ENCODE measurements at places on chromosomes 7 and 10.

DNA sequence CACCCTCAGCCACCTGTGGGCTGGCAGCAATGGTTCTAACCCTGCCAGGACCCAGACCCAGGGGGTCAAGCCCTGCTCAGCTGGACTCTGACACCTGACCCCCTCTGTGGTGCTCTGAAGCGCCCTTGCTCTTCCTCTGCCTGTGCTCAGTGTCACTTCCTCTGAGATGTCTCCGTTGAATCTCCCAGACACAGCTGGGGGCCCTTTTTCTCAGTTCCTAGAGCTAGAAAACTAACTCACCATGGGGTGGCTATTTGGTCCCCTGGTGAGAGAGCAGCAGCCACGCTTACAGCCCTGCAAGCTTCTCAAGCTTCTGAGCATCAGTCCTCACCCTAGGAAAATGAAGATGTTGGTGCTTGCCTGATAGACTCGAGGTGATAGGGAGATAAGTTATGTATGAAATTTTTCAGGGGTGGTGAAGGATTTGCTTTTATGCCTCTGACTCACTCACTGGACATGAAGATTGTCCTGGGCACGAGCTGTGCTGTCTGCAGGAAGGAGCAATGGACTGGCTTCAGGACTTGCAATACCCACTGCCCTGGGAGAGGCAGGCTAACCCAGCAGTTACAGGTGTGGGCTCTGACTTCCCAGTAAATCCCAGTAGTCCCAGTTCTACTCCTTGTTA lies 29.6 kb downstream of the COL13A1 start:
- no peak for DNase-seq

DNA sequence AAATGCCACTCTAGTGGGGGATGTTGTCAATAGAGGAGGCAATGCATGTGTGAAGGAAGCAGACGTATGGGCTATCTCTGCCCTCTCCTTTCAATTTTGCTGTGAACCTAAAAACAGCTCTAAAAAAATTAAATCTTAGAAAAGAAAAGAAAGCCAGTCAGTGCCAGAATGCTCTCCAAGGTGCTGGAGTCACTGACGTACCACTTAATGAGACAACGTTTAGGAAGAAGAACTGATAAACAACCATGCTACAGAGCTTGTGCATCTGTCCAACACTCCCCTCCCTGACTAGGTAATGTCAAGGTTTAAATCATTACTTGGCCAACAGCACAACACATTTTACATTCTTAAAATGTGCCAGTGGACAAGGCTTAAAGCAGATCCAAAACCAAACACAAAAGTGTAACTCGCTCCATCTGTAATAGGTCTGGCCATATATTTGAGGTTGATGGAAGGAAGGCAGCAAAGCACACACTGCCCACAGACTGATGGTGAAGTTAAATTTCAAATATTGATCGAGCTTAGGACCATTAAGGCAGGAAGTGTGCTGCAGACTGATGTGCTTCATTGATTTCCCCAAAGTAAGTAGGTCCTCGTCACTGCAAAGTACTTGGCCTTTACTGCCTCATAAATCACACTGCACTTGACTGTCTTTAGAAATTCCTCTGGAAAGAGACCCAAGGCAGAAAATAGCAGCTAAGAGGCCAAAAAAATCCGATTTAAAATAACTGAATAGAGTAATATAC lies 15.5 kb downstream of the ARMH3 start:
- DNase-seq = no peak

GRCh38 chr10:82211346-82211745 lies 336.4 kb downstream of the NRG3 start:
- no peak for DNase-seq

- DNase-seq = no peak
Observed at GRCh38 chr10:27190508-27190907, 35.4 kb downstream of the MASTL start.

DNA sequence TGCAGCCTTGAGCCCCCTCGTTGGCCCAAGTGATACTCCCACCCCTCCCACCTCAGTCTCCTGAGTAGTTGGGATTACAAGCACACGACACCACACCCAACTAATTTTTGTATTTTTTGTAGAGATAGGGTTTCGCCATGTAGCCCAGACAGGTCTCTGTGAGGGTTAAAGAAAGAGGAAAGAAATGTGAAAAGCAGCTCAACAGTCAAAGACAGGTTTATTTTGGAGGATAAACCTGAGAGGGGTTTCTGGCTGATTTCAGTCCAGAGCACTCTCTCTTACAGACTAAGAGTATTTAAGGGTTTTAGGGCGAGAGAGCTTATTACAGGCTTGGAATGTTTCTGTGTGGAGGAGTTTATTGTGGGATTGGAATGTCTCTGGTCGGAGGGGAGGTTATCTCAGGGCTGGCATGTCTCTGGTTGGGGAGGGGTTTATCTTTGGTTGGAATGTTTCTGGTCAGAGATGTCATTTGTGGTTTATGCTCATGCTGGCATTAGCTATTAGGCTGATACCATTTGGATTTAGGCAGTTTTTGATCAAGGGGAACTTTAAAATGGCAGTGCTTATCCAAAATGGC lies 26.1 kb upstream of the SNX10 start:
- DNase-seq = no peak

GRCh38 chr7:79241288-79242060 lies 212.0 kb downstream of the MAGI2 start:
- no peak for DNase-seq

GRCh38 chr10:12645449-12645848 lies 296.1 kb downstream of the CAMK1D start:
- no peak for DNase-seq

GRCh38 chr7:100944138-100944537 lies 5.2 kb upstream of the MUC3A start:
- no peak for DNase-seq
